ENCODE measurements at places on chromosomes 12 and 14.

DNA sequence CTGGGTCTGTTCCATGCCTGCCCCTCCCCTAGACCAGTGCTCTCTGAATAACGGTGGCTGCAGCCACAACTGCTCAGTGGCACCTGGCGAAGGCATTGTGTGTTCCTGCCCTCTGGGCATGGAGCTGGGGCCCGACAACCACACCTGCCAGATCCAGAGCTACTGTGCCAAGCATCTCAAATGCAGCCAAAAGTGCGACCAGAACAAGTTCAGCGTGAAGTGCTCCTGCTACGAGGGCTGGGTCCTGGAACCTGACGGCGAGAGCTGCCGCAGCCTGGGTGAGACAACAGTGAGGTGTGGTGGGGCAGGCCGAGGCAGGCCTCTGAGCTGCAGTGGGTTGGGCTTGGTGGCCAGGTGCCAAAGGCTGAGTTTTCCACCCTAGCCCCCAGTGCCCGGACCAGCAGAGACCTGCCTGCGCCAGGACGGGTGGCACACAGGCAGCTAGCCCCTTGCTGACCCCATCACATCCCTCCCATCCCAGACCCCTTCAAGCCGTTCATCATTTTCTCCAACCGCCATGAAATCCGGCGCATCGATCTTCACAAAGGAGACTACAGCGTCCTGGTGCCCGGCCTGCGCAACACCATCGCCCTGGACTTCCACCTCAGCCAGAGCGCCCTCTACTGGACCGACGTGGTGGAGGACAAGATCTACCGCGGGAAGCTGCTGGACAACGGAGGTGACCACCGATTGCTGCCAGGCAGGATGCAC, 28.2 kb upstream of the LRP1-AS start:
- peak; percentile 28 for DNase-seq

DNA sequence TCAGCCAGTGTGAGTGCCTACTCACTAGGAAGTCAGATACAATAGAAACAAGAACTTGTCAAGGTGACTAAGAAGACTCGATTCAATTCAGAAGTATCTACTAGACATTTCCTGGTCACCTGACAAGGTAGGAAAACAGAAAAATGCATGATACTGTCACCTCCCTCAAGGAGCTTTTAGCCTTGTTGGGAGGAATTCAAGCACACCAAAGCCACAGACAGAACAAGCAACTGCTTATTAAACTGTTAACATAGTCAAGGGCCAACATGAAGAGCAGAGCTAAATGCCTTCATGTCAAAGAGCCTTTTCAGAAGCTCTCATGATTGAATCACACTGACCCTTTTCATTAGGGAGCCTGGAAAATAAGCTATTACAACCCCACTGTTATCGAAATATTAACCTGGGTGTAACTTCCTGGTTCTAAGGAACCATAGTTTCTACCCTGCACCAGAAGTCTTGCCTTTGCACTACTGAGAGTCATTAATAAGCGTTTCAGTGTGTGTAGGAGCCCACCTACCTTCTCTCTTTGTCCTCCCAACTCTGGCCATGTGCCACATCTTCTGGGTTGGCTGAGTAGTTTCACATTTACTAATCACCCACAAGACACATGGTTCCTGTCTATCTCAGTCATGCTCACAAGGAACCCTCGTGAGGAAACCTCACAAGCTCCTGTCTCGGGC, 31.0 kb upstream of the LGALS3 start:
- no peak for DNase-seq

DNA sequence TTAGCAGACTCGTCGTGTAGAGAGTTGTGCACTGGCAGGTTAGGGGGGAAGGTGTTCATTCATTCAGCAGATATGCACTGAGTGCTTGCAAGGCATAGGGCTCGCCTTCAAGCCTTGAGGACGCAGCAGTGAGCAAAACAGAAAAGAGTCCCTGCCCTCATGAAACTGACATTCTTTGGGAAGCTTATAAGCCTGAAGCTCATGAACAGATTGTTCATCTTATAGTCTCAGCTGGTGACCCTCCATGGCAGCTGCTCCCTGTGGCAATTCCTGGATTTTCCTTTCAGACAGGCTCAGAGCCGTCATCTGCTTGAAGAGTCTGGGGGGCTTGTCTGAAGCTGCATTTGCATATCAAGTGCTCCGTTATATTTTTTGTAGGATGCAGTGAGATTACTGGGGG, 148.4 kb downstream of the PRKCH start:
- DNase-seq, result no peak

- DNase-seq, result no peak
Observed at GRCh38 chr12:24025153-24025798, 75.8 kb upstream of the SOX5 start.

- DNase-seq, result no peak
Observed at GRCh38 chr12:49584591-49584990, 16.6 kb upstream of the MCRS1 start.

DNA sequence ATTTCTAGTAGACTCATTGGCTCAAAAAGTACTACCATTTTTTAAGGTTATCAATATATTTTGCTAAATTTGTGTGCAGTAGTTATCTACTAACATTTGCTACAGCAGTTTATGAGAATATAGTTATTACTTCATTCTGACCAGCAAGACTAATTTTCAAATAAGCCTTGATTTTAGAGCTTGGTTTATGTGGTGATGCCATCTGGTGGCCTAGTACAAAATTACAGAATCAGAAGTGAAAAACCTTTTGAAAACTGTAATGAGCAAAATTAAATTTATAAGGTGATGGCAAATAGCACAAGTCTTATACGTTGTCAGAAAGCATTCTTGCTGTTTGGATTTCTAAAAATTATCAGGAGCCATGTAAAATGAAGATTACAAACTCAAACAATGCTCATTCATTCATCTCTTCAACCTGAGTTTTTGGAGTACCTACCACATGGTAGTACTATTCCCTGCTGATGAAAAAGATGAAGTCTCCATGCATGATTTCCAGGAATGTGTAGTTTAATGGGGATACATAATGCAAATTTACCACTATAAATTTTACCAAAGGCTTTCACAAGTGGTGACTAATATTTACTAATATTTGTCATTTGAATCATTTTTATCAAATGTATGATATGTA, 51.0 kb downstream of the MAGOHB start:
- DNase-seq, result no peak

- DNase-seq, result no peak
Observed at GRCh38 chr12:98126637-98127335, 388.6 kb upstream of the TMPO start.

GRCh38 chr12:74790931-74791330, 253.3 kb downstream of the ATXN7L3B start:
- no peak for DNase-seq

- DNase-seq, result no peak
Observed at GRCh38 chr14:54591461-54591860, 24.5 kb downstream of the SAMD4A start.

- no peak for DNase-seq
Observed at GRCh38 chr12:91406920-91407341, 224.3 kb upstream of the DCN start.
